MCF 10A (cell line): ENCODE measurements at places on chromosomes 2 and 18. TPM values are rescaled to one million over a fixed set of nuclear protein-coding genes. Genes with fewer than 3 reads are reported as not detected.

Gene KCNF1
- total RNA-seq, result not detected in 2 replicates

Gene GREB1L
- 9.4 and 11.0 TPM in 2 replicates for total RNA-seq

Gene ABCG8
- not detected in 2 replicates for total RNA-seq

Gene EFEMP1
- total RNA-seq, result 125 and 163 TPM in 2 replicates

Gene SCN3A
- not detected in 2 replicates for total RNA-seq
